ENCODE measurements at places on chromosomes 12 and 14.

DNA sequence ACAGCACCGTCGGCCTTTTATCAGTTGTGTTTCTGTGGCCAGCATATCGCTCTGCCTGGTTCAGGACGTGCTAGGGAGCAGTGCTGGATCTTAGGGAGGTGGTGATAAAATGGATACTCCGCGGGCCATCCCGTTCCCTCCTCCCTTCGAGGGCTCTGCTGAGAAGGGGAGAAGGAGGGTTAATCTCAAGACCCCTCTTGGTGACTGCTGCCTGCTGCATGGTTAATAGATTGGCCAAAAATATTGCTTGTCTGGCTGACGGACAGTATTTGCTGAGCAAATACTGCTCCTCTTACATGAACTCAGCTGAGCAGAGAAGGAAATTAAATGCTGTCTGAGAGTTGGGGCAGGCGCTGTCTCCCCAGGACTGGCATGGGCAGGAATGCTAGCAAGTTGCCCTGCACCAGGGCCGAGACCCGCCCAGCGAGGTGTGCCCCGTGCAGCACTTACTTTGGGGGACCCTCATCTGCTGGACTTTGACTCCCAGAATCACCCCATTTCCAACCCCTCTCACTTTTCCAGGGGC, 1.2 kb downstream of the FBRSL1 start:
- DNase-seq: no peak

DNA sequence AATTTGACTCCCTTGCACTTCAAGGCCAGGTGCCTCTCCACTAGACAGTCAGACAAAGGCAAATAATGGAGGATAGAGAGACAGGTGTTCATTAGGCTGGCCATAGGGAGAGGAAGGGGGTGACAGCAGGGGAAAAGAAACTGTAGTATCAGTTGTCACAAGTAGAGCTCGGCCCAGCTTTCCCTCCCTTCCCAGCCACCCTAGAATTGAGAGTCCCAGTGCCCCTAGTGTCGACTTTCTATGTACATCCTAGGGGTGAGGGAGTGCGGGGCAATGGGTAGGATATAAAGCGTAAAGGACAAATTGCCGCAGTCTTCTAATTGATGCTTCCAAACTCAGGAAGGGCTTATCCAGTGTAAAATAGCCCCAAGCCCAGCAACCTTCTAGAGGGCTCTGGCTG, 39.0 kb downstream of the BAZ2A start:
- peak; percentile 9 for DNase-seq

GRCh38 chr14:35046751-35047536, 872 bp downstream of the FAM177A1 start:
- DNase-seq: no peak

GRCh38 chr12:109982210-109982609, 14.0 kb downstream of the GIT2 start:
- no peak for DNase-seq

DNA sequence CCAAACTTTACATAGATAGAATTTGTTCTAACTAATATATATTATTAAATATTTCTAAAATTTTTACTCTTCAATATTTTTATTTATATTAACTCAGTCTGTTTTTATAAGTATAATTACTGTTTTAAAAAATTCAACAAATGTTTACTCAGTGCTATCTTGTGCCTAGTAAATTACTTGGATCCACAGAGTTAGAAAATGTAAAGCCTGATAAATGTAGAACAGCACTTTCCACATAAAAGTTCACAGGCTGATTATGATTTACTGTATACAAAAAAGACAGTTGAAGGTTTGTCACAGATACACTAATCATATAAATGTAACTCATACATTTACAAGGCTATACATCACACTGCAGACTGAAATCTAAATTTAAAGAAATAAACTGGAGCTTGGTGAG, 170.0 kb downstream of the FOXG1 start:
- DNase-seq: no peak

DNA sequence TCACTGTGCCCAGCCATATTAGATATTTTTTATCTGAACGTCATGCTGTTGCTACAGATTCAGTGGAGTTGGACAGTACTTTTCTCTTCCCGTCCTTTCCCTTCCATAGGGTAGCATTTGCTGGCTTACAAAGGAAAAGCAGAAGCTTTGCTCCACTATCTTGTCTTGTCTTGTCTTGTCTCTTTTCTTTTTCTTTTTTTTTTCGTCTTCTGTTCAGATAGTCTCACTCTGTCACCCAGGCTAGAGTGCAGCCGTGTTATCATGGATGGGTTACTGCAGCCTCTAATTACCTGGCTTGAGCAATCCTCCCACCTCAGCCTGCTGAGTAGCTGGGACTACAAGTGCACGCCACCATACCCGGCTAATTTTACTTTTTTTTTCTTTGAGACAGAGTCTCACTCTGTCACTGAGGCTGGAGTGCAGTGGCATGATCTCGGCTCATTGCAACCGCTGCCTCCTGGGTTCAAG, 21.1 kb downstream of the OR10G3 start:
- DNase-seq: no peak

DNA sequence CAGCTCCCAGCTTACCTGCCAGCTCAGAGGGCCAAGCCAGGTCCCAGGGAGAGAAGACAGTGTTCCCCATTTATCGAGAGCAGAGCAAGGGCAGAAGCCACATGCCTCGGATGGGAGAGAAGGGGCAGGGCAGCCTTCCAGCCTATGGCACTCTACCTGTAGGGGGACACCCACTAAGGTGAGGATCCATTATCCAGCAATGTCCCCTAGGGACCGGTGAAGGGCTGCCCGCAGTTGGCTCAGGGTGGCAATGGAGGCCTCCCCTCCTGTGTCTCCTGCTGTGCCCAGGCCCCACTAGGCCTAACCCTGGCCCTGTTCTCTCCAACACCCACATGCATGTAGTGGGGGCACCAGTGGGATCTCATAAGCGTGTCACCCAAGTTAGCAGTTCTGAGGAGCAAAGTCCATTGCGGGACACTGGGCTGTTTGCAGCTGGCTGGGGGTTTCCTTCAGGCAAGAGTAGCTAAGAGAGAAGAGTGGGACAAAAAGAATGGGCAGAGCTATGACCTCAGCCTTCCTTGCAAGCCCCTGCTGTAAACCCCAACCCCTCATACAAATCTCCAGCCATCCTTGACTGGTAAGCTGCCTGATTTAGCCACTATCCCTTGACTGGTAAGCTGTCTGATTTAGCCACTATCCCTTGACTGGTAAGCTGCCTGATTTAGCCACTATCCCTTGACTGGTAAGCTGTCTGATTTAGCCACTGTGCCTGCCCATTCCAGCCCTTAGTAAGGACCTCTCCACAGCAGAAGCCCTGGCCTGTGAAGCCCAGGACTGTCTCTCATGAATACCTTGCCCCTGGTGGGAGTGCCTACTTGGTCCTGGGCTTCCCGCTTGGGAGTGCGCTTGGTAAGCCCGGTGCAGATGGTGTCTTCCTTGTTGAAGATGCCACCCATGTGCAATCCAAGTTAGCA, 5.2 kb upstream of the ASB2 start:
- no peak for DNase-seq

DNA sequence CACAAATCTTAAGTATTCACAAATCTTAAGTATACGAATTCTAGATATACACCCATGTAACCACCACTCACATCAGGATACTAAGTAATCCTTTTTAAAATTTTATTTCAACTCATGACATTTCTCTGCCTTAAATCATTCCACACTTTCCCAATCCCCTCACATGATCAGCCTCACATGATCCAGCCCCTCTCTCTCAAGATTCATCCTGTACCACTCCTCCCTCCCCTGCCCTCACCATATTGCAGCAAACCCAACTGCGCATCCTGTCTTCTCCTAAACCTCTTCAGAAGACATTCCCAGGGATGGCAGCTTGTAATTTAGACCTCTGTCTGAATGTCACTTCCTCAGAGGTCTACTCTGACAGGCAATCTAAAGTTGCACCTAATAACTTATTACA, 1.7 kb upstream of the EIF4B start:
- no peak for DNase-seq

- DNase-seq: no peak
Measured at GRCh38 chr14:56687123-56687522, 107.5 kb downstream of the TMEM260 start.

DNA sequence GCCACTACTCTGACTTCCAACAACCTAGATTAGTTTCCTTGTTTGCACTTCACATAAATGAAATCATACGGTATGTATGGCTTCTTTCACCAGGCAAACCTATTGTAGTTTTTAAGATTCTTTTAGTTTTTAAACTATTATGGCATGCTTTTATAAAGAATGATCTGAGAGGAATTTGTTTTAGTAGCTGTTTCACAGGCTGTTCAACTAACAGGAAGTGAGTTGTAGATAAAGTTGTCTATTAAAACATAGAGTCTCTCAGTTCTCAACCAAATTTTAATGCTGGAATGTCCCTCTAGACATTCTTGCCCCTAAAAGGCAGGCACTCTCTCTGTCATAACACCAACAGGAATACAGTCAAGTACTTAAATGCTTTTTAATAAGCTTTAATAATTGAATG, 102.7 kb upstream of the DACT1 start:
- no peak for DNase-seq

All from NCI-H1092 (cell line).